Stimulated activated CD8-positive, alpha-beta memory T cell treated with anti-CD3 and anti-CD28 coated beads, Interleukin-7, amount 100 ng/mL, for 48 hours (primary cell): ENCODE measurements at places on chromosomes 4 and X.

- no peak for DNase-seq
These were observed 507.0 kb downstream of the INPP4B start for GRCh38 chr4:142339053-142339452.

DNA sequence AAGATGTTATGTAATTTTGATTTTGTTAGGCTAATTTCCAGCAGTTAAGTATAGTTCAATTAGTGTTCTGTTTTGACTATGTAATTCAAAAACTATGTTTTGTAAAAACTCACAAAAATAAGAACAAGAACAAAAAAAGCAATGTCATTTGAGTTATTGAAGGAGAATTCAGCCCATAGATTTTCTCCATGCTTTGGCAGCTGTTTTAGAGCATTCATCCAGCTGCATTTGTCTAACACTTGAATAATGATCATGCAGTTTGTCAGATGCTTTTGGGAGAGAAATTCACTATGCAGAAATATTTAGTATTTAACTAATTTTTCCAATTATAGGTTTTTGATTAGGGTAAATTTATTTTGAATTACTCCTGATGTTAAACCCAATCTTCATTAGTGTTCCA lies 14.2 kb downstream of the CPE start:
- DNase-seq: no peak

- DNase-seq: no peak
These were observed 264.2 kb downstream of the PPP3CA start for GRCh38 chr4:101083131-101083530.

- DNase-seq: no peak
These were observed 47.0 kb downstream of the TASL start for GRCh38 chrX:30530606-30531005.

- DNase-seq: no peak
These were observed 136.5 kb downstream of the SH3KBP1 start for GRCh38 chrX:19750783-19751467.

GRCh38 chrX:20665481-20665880 lies 398.8 kb upstream of the RPS6KA3 start:
- DNase-seq: no peak

- no peak for DNase-seq
These were observed 30.6 kb downstream of the TBC1D9 start for GRCh38 chr4:140725556-140725955.

DNA sequence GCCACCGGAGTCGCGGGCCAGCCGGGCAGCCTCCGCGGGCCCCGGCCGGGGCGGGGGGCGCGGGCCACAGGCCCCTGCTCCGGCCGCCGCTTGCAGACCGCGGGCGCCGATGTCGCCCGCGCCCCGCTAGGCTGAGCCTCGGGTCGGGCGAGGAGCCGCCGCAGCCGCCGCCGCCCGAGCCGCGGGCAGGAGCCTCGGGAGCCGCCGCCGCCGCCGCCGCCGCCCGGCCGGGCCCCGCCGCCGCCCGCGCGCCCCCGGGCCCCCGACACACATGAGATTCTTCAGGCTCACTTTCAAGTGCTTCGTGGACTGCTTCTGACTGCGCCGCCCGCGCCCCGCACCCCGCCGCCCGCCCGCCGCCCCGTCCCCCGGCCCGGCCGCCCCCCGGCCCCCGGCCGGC lies 345 bp downstream of the SLC6A8 start:
- no peak for DNase-seq

- DNase-seq: no peak
These were observed 17.6 kb upstream of the CXCL5 start for GRCh38 chr4:74016068-74016467.

DNA sequence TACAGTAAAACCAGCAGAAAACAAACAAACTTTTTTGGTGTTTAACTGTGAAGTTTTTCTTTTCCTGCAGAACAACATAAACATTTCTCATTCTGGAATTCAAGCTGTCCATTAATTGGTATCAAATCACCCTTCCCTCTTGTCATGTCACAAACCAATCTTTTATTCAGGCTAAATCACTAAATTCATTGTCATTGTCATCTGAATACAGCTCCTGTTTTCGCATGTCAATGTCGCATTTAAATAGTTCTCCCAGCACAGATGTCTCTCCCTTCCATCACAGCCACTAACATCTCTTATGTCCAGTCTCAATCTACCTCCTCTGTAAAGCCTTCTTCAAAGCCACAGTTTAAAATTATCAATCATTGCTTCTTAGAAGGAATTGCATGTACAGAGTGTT lies 192.1 kb upstream of the PCDH10 start:
- no peak for DNase-seq

DNA sequence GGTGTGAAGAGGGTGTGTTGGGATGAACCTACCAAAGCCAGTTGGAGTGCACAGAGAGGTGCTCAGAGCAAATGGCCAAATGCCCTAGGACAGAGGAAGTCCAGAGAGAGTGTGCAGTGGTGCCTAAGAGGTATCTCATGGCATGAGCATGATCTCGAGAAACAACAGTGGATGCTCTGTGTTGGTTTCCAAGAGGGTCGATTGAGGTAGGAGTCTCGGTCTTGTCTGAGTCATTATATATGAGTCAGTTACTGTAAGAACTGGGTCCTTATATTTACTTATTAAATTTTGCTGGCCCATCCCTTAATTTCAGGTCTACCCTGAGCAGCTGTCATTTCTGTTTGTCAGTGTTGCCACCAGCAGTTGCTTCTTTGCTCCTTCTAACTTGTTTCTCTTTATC lies 86.6 kb upstream of the TMEM150C start:
- no peak for DNase-seq

DNA sequence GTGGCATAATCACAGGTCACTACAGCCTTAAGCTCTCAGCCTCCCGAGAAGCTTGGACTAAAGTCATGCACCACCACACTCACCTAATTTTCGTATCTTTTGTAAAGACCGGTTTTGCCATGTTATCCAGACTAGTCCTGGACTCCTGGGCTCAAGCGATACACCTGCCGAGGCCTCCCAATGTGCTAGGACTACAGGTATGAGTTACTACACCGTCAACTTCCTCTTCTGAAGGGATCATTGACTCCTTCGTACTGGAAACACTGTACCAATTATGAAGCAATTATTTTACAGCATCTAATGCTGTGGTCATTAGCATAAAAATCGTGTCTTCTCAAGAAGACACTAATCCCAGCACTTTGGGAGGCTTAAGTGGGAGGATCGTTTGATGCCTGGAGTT lies 35.2 kb downstream of the PDS5A start:
- no peak for DNase-seq
